ENCODE measurements at places on chromosomes 2 and 18. TPM values are rescaled to one million over a fixed set of nuclear protein-coding genes. Genes with fewer than 3 reads are reported as not detected.
A peak's percentile ranks its signal among the peaks of the same experiment; 100 is the strongest.

The MLPH gene
- 222 TPM for total RNA-seq

The LCT gene
- not detected for total RNA-seq

The CERS6 gene
- total RNA-seq = 22.4 TPM

The IL1B gene
- total RNA-seq = 33.2 TPM

The COL4A3 gene
- 16.0 TPM for total RNA-seq

The CPLX4 gene
- total RNA-seq = not detected

The UGT1A10 gene
- total RNA-seq = 47.5 TPM

The NUP35 gene
- 12.2 TPM for total RNA-seq

- DNase-seq = no peak
These were observed 22.2 kb downstream of the KCNJ3 start for GRCh38 chr2:154720651-154721050.

GRCh38 chr2:189138800-189139199, 40.8 kb downstream of the COL5A2 start:
- DNase-seq = no peak

DNA sequence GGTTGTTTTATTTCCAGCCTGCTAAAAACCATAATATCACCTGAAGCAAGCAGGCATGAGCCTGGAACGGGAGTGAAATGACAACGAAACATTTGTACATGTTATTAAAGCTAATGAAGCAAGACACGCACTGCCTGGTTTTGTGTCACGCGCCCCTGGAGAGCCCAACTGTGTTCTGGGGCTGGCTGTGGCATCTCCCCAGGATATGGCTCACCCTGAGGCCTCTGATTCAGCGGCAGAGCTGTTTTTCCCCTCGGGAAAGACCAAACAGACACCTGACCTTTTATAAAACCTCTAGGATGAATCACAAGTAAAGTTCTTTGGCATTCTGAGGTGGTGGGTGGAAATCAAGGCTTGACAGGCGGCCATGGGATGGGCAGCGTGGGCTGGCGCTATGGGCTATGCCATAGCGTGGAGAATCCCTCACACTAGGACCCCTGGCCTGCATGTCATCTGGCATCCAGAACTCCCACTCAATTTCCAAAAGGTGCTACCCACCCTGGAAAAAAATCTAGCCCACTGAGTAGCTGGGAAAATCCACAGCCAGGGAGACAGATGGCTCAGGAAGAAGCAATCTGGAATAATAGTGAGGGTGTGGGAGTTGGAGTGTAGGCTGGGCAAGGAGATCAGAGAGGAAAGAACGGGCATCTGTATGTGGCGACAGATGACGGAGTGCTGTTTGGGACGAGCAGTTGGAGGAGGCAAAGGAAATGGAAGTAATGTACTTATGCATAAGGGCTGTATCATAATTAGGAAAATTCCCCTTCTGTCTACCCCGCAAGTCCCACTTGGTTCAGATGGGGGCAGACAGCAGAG, 262.0 kb downstream of the AFF3 start:
- DNase-seq = no peak

GRCh38 chr2:144156736-144157640, 362.9 kb downstream of the ZEB2 start:
- DNase-seq = no peak

DNA sequence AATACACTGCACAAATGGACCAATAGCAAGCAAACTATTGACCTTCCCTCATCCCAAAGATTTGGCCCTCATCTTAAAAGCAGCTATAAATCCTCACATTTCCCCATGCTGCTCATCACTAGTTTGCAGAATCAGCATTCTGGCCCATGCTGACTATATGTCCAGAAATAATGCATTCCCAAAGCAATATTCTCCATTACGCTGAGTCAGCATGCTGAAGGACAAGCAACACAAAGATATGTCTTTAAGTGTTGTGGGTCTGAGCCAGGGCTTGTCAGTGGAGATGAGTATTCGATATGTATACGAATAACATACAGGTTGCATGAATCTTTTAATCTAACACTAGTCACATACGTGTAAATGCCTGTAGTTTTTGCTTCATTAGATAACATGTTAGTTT, 1045.0 kb upstream of the DDX18 start:
- no peak for DNase-seq

- no peak for DNase-seq
These were observed 79.6 kb upstream of the DNMT3A start for GRCh38 chr2:25421289-25421688.

DNA sequence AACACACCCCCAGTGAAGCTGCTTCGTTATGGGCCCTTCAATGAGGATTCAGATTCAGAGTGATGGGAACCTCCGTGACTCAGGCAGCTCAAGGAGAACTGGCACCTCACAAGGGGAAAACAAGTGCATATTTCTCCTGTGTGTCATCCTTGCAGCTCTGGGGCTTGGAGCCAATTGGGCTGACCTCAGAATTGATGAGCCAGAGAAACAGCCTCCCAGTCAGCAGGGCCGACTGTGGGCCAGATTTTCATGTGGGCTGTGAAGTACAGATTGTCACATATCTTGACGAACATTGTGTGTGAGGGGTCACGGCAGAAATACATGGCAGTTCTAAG, 189.6 kb upstream of the SP5 start:
- peak; percentile 87 for DNase-seq

- no peak for DNase-seq
These were observed 510.6 kb downstream of the ERBB4 start for GRCh38 chr2:212027681-212028628.

DNA sequence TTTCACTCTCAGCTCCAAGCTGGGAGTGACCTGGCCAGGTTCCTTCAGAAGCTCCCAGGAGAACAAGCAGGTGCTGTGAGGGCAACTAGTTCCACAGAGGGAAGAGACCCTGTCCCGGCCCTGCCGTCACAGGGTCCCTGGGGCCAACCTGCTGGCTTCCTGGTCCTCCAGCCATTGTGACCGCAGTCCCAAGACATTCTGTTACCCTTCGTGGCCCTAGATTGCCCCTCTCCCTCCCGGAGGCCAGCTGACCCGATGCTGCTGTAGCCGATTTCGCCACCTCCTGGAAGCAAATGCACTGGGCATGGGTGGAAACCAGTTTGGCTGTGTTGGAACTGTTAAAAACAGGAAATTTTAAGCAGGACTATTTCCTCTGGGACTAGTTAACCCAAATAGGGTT, 55.4 kb downstream of the EPAS1 start:
- DNase-seq = no peak

DNA sequence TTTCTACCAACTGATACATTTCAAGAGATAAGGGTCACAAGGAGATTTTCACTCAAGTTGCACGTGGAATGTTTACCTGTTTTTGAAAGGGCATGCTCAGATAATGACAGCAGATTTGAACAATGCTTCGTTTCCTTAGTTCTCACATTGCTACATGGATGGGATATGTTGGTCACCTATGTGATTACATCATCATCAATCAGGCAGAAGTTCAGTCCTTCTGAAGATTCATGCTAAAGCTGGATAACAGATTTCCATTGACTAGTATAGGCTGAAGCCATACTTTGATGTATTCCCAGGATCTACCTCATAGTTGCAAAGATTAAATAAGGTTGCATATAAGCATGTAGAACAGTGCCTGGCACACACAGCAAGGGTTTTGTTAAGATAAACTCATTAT, 19.7 kb downstream of the TCF7L1 start:
- no peak for DNase-seq

DNA sequence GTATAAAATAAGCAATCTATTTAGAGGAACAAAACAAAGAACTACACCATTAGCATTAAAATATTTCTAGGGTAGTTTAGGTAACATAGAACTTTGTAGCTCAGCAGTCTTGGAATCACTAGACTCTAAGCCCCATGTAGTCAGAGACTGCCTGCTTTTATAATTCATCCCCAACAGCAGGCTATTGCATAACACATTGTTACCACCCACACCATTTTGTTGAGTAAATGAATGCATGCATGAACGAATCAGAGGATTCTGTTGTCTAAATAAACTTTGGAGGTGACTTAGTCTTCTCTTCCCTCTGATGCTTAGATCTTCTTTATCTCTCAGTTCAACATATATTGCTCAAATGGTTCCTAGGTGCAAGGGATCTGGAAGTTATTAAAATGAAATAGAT, 167.6 kb upstream of the TNP1 start:
- no peak for DNase-seq

DNA sequence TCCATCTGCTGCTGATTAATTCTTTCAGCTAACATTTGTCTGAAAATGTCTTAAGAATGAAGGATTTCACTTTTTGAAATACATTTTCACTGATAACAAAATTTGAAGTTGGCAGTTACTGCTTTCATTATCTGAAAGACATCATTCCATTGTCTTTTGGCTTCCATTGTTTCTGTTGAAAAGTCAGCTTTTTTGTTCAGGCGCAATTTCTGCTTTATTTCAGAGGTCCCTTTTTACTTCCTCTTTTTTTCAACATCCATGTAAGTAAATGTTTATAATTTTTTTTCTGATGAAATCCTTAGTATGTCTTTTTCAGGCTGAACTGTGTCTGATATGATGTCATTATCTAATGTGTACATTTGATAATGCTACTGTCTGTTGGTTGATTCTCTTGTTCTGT, 184.2 kb downstream of the RND3 start:
- DNase-seq = no peak

DNA sequence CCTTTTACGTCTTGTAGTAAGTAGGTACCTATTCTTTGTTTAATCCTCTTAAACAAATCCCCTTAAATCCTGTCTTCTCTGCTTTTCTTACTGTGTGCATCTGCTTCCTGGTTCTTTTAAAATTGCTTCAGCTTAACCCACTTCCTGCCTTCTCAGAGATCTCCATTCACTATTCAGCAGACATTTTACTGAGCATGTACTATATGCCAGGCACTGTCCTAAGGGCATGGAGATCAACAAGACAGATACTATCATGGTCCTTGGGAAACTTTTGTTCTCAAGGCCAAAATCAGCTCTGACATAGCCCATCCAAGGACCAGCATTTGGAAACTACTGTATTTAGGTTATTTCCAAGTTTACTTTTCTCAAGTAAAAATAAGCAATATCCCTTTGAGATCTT, 227.5 kb downstream of the TPGS2 start:
- DNase-seq = no peak

GRCh38 chr2:174764280-174765255, at the start of gene CHRNA1:
Gene CHRNA1, minus strand, starts transcription at chr2:174764472. Its CDS starts 78 bp downstream, at chr2:174764394.
- no peak for DNase-seq

GRCh38 chr2:184920451-184920965, 322.2 kb downstream of the ZNF804A start:
- DNase-seq = no peak

DNA sequence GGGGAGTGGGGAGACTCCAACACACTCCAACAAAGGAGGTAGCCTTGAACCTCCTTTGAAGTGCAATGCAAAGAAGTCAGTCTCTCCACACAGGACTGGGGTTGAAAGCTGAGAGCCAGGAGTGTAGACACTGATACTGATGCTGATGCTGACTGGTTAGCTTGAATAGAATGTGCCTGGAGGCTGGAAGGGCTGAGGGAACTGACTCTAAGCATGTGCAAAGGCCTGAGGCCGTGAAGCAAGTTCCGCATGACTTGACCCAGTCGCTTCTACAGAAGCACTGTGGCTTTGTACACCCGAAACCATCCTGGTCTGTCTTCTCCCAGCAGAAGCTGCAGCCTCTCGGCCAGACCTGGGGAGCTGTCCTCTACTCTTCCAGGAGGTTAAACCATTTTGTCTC, 10.4 kb downstream of the FOXI3 start:
- no peak for DNase-seq

DNA sequence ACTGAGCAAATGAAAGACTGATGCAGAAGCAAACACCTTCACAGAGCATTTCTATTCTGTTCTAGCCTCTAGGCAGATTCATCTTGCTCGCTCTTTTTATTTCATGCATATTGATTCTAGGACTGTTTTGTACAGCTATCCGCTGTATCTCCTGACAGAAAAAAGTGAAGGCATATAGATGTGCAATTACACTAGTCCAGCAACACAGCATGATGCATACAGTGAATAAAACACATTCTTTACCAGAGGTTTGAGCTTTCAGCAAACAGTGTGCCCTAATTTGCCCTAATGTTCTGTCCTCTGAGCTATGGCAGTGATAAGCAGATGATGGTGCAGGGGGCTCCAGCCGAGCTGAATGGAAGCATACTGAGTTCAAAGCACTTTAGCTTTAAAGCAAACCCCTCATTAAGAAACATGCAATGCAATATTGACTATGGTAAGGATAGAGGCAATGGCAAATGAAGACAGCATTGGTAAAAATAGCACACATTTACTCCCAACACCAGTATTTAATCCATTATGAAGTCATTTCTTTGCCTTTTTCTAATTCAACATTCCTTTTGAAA, 141.2 kb upstream of the RGPD4 start:
- no peak for DNase-seq

DNA sequence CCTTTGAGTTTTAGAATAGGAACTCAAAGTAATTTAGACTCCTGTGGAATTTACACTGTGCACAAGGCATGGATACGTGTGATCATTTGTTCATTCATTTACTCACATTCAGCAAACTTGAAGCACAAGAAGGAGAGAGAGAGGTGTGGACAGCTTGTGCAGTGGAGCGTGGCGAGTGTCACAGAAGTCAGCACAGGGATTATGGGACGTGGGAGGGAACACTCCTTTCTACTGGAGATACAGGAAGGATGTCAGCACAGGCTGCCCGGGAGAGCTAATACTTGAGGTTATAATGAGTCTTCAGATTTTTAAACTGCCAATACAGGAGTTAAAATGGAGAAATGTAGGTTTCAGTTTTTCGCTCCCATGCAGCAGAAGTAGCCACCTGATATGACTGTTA, 7.0 kb downstream of the FAM228A start:
- no peak for DNase-seq

GRCh38 chr2:148362144-148362796, 282.3 kb upstream of the EPC2 start:
- no peak for DNase-seq

GRCh38 chr2:23296691-23297090, 88.3 kb upstream of the KLHL29 start:
- DNase-seq = no peak

DNA sequence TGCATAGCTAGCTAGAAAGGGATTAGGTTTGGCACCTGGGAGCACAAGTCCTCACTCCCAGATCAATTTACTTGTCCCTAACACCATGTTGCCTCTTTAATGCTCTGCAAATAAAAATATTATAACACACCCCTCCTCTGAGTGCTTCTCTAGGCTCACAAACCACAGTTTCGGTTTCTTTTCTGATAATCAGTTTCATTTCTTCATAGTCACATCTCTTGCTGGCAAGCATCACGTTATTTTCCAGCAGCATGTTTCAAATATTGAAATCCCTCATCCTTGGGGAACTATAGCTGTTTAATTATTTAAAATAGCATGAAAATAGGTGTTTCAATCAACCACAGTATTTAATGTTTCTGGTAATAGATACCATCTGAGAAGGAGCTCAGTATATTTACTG, 13.9 kb upstream of the SMCHD1 start:
- DNase-seq = no peak

GRCh38 chr18:40902436-40902835, 1052.6 kb upstream of the PIK3C3 start:
- no peak for DNase-seq

DNA sequence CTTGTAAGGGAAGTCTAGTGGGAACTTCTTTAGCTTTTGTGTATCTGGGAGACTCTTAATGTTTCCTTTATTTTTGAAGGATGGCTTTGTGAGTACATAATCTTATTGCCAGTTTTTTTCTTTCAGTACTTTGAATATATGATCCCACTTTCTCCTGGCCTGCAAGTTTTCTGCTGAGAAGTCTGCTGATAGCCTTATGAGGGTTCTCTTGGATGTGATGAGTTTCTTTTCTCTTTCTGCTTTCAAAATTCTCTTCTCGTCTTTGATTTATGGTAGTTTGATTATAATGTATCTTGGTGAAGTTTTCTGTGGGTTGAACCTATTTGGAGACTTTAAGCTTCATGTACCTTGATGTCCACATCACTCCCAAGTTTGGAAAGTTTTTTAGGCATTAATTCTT, 28.1 kb downstream of the COLEC11 start:
- no peak for DNase-seq

Data from mucosa of gallbladder (tissue), 1 donor.